NCI-H69 (cell line): ENCODE measurements at places on chromosomes 7 and 10.
A peak's percentile ranks its signal among the peaks of the same experiment; 100 is the strongest.

DNA sequence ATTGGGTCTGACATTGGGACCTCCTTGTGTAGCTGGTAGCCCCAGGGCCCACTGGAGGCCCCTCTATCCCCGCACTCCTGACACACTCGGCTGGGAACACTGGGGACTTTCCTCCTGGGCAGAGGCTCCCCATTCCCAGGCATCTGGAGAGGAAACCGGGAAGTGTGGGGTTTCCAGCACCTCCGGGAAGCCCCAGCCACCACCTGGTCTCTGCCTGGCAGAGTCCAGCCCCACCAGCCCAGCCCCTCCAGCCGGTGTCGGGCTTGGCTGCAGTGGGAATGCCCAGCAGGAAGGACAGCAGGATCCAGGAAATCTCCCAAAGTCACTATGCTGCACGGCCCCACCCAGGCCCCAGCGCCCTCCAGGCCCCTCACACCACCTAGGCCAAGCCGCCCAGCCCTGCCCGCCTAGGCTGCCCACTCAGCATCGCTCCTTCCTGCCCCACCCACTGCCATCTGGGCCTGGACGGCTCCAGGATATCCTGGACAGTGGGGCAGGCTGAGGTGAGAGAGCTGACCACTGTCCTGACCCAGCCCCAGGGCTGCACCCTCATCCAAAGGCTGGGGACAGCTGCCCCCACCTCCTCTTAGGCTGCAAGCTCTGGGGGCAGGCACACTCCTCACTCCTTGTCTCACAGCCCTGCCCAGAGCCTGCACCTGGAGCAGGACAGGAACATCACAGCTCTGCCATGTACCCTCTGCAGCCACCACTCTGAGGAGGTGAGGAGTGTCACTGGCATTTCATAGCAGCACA, 11.8 kb downstream of the RASGEF1A start:
- DNase-seq: no peak

DNA sequence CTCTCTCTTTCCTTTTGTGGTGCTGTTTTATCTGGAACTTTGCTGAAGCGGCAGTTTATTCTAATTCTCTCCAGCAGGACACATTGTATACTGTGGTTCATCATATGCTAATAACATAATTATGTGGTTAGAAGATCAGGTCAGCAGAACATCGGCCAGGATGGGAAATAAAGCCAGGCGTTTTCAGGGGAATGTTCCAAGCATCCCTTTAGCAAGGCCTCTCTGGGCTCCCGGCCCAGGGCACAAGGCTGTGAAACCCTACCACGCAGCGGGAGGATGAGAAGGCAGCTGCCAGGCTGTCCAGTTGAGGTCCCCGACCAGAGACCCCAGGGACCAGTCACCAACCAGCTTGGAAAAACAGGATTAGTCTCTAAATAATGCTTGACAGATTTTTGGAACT, 112.2 kb upstream of the GALNT17 start:
- no peak for DNase-seq

GRCh38 chr10:123398180-123398591, 244.0 kb downstream of the BUB3 start:
- DNase-seq: no peak

DNA sequence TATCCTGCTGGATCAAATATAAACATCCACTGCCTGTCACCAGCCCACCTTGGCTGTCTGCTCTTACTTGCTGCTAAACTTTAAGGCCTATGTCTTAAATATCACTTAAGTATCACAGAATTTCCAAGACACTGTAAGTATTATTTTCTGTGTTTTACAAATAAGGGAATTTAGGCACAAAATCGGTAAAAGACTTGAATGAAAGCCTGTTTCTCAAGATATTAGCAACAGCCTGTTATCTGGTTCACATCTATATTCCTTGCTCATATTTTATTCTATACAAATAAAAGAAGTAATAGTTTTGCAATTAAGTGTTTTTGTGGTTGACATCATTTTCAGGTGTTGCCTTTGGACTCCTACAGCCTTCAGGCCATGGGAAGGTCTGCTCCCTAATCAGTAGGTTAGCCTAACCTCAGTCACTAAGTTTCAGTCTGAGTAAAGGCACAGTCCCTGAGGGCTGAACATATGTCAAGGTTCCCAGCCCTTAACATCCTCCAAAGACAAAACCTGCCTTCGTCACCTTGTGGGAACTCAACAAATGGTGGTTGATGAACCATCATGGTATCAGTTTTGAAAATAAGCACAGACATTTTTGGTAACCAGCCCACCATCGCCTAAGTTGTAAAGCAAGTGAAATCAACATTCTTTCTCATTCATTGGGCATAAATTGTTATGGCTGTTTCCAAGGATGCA, 127.1 kb downstream of the CREB5 start:
- no peak for DNase-seq

GRCh38 chr10:72243822-72244437, 27.9 kb upstream of the ASCC1 start:
- DNase-seq: peak; percentile 72

DNA sequence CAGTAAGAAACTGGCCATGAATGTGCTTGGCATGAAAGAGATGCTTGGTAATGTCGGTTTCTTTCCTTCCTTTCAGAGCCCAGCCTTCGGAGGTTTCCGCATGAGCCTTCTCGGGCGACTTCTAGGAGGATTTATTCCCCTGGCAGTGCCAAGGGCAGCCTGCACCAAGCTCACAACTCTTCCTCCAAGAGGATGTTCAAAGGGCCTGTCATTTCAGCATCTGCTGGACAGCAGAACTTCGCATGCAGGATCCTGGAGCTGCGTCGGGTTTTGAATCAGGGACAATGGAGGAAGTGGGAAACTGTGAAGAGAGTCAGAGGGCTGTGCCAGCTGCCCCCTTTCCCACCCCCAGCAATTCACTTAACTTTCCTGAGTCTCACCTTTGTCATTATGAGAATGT, 21.3 kb downstream of the GOLGA7B start:
- DNase-seq: no peak

GRCh38 chr10:111972109-111972508, 211.5 kb downstream of the GPAM start:
- DNase-seq: no peak
